H7 (cell line): ENCODE measurements at places on chromosomes 7 and 10. TPM values are rescaled to one million over a fixed set of nuclear protein-coding genes. Genes with fewer than 3 reads are reported as not detected.

The IKZF1 gene
- total RNA-seq: 0.81 and 1.4 TPM in 2 replicates

The FANK1 gene
- total RNA-seq: 2.5 and 4.1 TPM in 2 replicates

The AASS gene
- total RNA-seq: 28.0 and 37.6 TPM in 2 replicates

The ACHE gene
- 17.3 and 19.2 TPM in 2 replicates for total RNA-seq

The CTNNA3 gene
- total RNA-seq: 2.3 and 10.6 TPM in 2 replicates

The ENO4 gene
- 0.94 and 1.9 TPM in 2 replicates for total RNA-seq

The NODAL gene
- total RNA-seq: 151 and 252 TPM in 2 replicates

The HOXA7 gene
- total RNA-seq: not detected in 2 replicates

The PPP1R17 gene
- 0.22 and 2.3 TPM in 2 replicates for total RNA-seq
